ENCODE measurements at places on chromosomes 16 and 17. TPM values are rescaled to one million over a fixed set of nuclear protein-coding genes. Genes with fewer than 3 reads are reported as not detected.

The CAMKK1 gene
- total RNA-seq = 4.6 TPM

The TMC5 gene
- not detected for total RNA-seq

The DCXR gene
- total RNA-seq = 32.2 TPM

The PRCD gene
- 4.3 TPM for total RNA-seq

The EFNB3 gene
- total RNA-seq = 1.5 TPM

All from placental pericyte (primary cell).